ENCODE measurements at places on chromosomes 4 and X.

DNA sequence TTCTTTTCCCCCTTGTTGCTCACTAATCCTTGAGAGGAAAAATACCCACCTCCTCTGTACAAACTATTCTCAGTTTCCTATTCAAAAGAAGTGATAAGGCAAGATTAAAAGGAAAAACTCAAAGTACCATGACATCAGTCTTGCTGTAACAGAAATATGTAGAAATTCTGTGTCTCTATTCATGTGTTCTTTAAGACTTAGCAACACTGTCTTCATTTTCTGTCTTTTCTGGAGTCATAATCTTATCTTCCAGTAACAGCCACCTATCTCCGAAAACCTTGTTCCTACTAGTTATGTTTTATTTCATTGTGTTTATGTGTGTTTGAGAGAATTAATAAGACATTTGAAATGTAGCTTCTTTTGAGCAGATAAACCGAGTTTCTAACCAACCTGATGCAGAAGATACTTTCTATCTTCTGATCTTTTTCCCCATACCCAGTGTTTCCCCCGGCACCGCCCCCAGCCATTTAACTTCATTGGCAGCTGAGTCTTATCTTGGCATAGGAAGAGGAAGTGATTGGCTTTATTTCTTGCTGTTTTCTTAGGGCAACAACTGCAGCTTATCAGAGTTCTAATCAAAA is 8.0 kb downstream of the FAM241A start:
- no peak overlapping the region for H3K27ac ChIP-seq
- no peak overlapping the region for H3K4me3 ChIP-seq
- DNase-seq: no peak

- DNase-seq: no peak
- H3K4me1 ChIP-seq: no peaks in the 10 kb centered on the region
- no peaks in the 10 kb centered on the region for H3K36me3 ChIP-seq
- H3K27ac ChIP-seq: no peak overlapping the region
- H3K4me3 ChIP-seq: no peak overlapping the region
Measured at GRCh38 chr4:73576381-73576780, 43.9 kb downstream of the RASSF6 start.

GRCh38 chr4:24770667-24771066 is 24.7 kb upstream of the SOD3 start:
- DNase-seq: no peak
- H3K27me3 ChIP-seq: no peaks in the 10 kb centered on the region
- no peak overlapping the region for H3K4me3 ChIP-seq
- H3K36me3 ChIP-seq: no peaks in the 10 kb centered on the region

- no peaks in the 10 kb centered on the region for H3K4me1 ChIP-seq
- no peaks in the 10 kb centered on the region for H3K27me3 ChIP-seq
- no peaks in the 10 kb centered on the region for H3K36me3 ChIP-seq
- no peak overlapping the region for H3K27ac ChIP-seq
- no peak overlapping the region for H3K4me3 ChIP-seq
Measured at GRCh38 chr4:160127211-160127610, 1024.3 kb downstream of the RAPGEF2 start.

GRCh38 chrX:118730500-118731247 is 3.3 kb downstream of the IL13RA1 start:
- H3K4me3 ChIP-seq: no peak overlapping the region
- H3K27ac ChIP-seq: no peak overlapping the region
- no peaks in the 10 kb centered on the region for H3K4me1 ChIP-seq
- no peak for DNase-seq
- no peaks in the 10 kb centered on the region for H3K27me3 ChIP-seq
- H3K36me3 ChIP-seq: no peaks in the 10 kb centered on the region

GRCh38 chr4:134324179-134324578 is 122.6 kb upstream of the PABPC4L start:
- DNase-seq: no peak
- H3K4me1 ChIP-seq: no peaks in the 10 kb centered on the region
- no peak overlapping the region for H3K27ac ChIP-seq
- no peaks in the 10 kb centered on the region for H3K36me3 ChIP-seq
- H3K4me3 ChIP-seq: no peak overlapping the region

DNA sequence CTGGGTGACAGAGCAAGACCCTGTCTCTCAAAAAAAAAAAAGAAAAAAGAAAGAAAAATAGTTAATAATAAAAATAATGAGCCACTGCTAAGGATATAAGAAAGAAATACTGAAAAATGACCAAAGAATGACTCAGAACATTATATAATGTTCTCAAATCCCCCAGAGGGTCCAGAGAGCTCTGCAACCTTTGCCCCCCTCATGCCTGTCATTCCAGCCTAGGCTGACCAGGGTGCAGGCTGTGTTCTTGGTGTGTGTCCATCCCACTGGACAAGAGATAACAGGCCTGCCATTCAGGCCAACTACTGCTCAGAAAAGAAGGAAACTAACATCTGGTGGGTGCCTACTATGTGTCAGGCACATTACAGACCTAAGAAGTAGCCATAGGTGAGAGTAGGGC is 72.7 kb upstream of the EDNRA start:
- no peaks in the 10 kb centered on the region for H3K36me3 ChIP-seq
- DNase-seq: no peak
- no peak overlapping the region for H3K27ac ChIP-seq
- H3K4me3 ChIP-seq: no peak overlapping the region
- no peaks in the 10 kb centered on the region for H3K4me1 ChIP-seq
- no peaks in the 10 kb centered on the region for H3K27me3 ChIP-seq

GRCh38 chr4:14262221-14262620 is 634.7 kb upstream of the BOD1L1 start:
- no peaks in the 10 kb centered on the region for H3K27me3 ChIP-seq
- no peak for DNase-seq
- H3K27ac ChIP-seq: no peak overlapping the region
- H3K36me3 ChIP-seq: no peaks in the 10 kb centered on the region
- no peak overlapping the region for H3K4me3 ChIP-seq

DNA sequence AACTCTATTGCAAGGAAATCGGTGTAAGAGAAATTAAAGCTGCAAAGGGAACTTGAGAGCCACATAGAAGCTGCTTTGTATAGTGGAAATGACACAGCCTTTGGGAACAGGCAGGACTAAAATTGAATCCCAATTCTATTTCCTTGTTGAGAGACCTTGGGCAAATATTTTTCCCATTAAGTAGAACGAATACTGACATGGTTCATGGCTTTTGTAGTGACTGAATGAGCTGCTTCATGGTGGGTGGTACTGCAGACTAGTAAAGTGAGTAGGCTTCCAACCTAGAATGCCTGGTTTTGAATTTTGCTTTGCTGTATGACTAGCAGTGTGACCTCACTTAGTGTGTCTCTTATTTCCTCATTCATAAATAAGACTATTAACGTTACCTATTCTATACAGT is 182.2 kb upstream of the KCNIP4 start:
- DNase-seq: no peak
- no peaks in the 10 kb centered on the region for H3K27me3 ChIP-seq
- no peak overlapping the region for H3K27ac ChIP-seq
- H3K36me3 ChIP-seq: no peaks in the 10 kb centered on the region
- H3K4me3 ChIP-seq: no peak overlapping the region

DNA sequence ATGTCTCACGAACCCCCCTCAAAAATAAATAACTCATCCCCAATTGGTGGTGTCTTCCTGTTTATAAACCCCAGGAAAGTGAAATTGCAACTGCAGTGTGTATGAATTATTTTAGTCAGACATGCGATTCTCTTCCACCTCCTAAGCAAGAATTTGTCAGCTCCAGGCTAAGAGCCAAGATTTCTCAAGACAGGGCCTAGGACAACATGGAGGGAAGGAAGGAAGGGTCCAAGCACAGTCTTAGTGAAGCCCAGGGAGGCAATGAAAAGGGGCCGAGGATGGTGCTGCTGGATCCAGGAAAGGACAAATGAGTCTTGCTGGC is 20.0 kb downstream of the SH3KBP1 start:
- H3K4me1 ChIP-seq: no peaks in the 10 kb centered on the region
- H3K36me3 ChIP-seq: no peaks in the 10 kb centered on the region
- H3K27ac ChIP-seq: no peak overlapping the region
- no peaks in the 10 kb centered on the region for H3K27me3 ChIP-seq
- no peak overlapping the region for H3K4me3 ChIP-seq

DNA sequence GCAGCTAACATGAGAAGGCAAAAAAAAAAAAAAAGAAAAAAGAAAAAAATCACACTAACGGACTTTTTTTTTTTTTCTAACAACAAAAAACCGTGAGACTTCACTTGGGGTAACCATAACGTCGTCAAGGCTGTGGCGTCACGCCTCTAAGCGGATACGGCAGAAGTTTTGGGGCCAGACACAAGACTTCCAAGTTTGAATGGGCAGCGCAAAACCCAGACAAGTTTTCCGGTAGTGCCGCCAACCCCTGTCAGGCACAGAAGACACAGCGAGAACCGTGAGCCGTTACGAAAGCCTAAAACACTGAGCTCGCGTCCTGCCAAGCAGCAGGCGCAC is 556 bp upstream of the SMARCA5 start:
- no peaks in the 10 kb centered on the region for H3K4me1 ChIP-seq
- H3K4me3 ChIP-seq: peak overlapping the region; percentile 87
- peak overlapping the region; percentile 93 for H3K27ac ChIP-seq

DNA sequence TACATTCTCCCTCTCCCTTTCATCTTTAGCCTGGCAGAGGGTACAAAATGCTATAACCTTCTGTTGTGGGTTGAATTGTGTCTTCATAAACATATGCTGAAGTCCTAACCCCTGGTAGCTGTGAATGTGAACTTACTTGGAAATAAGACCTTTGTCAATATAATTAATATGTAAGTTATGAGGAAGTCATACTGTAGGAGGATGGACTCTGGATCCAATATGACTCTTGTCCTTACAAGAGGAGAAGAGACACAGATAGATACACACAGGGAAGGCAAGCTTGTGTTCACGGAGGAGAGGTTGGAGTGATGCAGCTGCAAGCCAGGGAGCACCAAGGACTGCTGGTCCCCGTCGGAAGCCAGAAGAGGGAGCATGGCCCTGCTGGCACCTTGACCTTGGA is 94.7 kb downstream of the SLC2A9 start:
- no peak for DNase-seq
- H3K36me3 ChIP-seq: no peaks in the 10 kb centered on the region
- H3K27me3 ChIP-seq: no peaks in the 10 kb centered on the region
- H3K4me1 ChIP-seq: no peaks in the 10 kb centered on the region
- H3K4me3 ChIP-seq: no peak overlapping the region

GRCh38 chrX:65745427-65745826 is 78.0 kb downstream of the MSN start:
- no peaks in the 10 kb centered on the region for H3K36me3 ChIP-seq
- no peak overlapping the region for H3K4me3 ChIP-seq
- H3K27me3 ChIP-seq: no peaks in the 10 kb centered on the region
- H3K4me1 ChIP-seq: no peaks in the 10 kb centered on the region
- DNase-seq: no peak
- H3K27ac ChIP-seq: no peak overlapping the region

DNA sequence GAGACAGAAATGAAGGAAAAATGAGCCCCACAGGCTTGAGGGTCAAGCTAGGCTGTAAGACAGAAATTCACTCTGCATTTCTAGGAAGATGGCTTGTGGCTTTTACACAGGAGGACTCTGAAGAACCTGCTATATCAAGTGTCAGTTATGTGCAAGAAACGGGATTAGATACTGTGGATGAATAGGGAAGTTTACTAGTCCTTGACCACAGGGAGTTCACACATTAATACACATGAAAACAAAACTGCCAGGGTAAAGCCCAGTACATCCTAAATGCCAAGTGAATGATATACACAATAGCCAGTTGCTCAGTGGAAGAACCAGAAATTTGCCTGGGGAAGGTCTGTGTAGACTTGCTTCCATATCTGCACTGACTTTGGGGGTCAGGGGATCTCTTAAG is 53.5 kb downstream of the TMEM131L start:
- no peak for DNase-seq
- H3K27ac ChIP-seq: no peak overlapping the region
- H3K4me1 ChIP-seq: no peaks in the 10 kb centered on the region
- H3K27me3 ChIP-seq: no peaks in the 10 kb centered on the region
- H3K4me3 ChIP-seq: no peak overlapping the region
- H3K36me3 ChIP-seq: no peaks in the 10 kb centered on the region

DNA sequence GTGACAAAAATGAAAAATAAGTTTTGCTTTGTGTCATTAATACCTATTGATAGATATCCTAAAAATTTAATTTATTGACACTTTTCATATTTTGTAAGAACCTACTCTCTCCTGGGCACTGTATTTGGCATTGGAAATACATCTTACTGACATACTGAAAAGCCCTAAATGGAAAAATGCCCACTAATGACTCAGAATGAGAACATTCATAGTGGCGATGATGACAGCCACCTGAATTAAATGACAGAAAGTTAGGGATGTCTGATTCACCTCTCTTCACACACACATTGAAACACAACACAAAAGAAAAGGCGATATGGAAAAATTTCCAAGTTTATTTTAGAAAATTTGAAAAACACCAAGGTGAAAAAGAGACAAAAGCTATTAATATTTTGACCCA is 992.3 kb downstream of the STPG2 start:
- no peak overlapping the region for H3K27ac ChIP-seq
- H3K27me3 ChIP-seq: no peaks in the 10 kb centered on the region
- DNase-seq: no peak
- H3K4me1 ChIP-seq: no peaks in the 10 kb centered on the region

DNA sequence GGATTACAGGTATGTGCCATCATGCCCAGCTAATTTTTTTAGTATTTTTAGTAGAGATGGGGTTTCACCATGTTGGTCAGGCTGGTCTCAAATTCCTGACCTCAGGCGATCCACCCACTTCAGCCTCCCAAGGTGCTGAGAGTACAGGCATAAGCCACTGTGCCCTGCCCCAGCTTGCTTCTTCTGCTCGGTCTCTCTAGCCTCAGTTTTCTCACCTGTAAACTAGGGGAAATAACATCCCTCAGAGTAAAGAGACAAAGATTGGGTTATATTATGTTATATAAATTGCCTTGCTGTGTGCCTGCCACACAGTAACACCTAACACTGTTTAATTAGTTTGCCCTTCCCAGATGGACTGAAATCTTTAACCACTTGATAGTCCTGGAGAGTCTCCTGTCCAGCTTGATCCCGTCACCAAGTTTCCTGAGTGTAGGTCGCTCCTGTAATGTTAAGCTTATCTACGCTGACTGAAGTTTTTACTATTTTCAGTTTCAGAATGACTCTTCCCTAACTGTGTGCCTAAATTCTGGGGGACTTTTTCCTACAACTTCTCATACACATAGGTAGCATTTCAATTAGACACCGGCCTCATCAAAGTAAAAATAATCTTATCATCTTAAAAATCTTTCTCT is 412.7 kb upstream of the TENM3 start:
- H3K4me1 ChIP-seq: no peaks in the 10 kb centered on the region
- no peaks in the 10 kb centered on the region for H3K36me3 ChIP-seq
- no peak overlapping the region for H3K27ac ChIP-seq
- H3K27me3 ChIP-seq: no peaks in the 10 kb centered on the region
- no peak for DNase-seq

DNA sequence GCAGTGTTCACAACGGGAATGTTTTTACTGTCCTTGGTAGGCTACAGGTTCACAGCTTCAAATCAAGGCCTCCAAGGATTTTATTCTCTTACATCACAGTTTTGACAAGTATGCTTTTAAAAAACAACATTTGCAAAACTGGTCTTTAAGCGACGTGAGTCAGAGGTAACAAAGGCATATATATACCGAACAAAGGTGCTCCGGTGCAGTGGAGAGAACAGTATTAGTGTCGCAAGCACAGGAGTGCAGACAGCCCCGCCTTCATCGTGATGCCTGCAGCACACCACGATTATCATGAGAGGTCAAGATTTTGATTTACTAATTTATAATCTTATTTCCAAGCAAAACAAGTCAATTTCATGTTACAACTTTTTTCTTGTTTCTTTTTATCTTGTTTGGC is 90.8 kb downstream of the GATB start:
- no peaks in the 10 kb centered on the region for H3K36me3 ChIP-seq
- no peak for DNase-seq
- no peaks in the 10 kb centered on the region for H3K27me3 ChIP-seq
- H3K27ac ChIP-seq: no peak overlapping the region
- no peak overlapping the region for H3K4me3 ChIP-seq

GRCh38 chr4:74631988-74632387 is 162.3 kb downstream of the BTC start:
- no peak overlapping the region for H3K4me3 ChIP-seq
- no peaks in the 10 kb centered on the region for H3K36me3 ChIP-seq
- no peaks in the 10 kb centered on the region for H3K4me1 ChIP-seq
